ENCODE measurements at places on chromosomes 11 and 22.
A peak's percentile ranks its signal among the peaks of the same experiment; 100 is the strongest.

DNA sequence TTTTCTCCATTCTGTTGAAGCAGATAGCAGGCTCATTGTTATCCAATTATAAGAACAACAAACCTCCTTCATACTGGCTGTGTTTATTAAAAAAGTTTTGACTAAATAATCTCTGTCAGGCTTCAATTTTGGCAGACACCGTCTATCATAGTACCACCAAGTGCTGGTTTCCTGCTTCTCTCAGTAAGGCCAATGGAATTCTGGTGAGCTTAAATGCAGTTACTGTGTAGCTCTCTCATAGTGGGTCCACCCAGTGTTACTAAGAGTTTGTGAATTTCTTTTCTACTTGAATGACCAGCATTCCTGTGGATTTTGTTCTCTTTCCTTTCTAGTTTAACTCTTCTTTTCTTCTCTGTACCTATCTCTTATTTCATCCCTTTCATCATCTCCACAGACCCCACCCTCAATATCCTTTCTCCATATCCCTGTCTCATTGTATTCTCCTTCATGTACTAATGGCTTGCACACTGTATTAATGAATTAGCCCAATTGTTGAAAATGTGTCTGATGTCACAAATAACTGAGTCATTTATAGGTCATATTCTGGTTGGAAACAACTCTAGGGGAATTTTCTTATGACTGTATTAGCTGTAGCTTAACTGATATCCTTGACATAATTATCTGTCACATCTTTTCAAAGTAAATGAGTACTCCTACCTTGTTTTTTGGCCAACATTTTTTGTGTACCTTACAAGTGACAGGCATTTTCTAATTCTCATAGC, 372.1 kb downstream of the FAT3 start:
- DNase-seq, result peak; percentile 73

DNA sequence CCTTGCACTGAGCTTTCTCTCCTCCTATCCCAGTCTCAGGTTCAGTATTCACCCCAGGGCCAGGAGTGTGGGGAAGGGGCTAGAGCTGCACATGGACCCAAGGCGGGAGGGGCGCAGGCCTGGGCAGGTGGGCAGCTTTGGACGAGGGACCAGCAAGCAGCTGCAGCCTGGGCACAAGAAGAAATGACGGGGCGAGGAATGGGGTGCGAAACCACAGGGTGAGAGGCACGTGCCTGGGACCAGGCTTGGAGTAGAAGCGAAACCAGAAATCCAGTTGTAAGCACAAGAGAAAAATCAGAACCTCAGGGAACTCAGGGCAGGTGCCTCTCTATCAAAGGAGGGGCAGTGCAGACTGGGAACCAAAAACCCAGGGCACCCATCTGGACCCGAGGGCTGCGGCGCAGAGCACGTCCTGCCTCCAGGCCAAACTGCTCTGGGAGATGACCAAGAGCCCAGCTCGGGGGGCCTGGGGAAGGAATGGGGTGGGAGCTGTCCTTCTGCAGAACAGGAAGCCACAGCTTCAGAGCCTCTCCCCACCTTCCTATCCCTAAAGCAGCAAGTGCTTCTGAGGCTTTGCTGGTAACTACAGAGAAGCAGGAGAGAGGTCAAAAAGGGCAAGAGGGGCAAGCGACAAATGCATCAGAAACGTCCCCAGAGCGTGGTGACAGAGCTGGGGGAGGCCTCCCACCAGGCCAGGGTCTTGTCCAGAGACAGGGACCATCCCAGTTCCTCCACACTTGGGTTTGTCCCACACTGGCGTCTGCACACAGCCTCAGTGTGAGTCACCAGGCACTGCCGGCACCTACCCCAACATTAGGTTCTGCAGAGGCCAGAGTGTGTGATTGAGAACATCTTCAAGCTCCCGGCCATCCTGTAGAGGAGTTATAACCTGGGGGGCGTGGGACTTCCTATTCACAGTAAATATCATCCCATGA, 18.3 kb upstream of the TMPRSS4 start:
- DNase-seq, result no peak

DNA sequence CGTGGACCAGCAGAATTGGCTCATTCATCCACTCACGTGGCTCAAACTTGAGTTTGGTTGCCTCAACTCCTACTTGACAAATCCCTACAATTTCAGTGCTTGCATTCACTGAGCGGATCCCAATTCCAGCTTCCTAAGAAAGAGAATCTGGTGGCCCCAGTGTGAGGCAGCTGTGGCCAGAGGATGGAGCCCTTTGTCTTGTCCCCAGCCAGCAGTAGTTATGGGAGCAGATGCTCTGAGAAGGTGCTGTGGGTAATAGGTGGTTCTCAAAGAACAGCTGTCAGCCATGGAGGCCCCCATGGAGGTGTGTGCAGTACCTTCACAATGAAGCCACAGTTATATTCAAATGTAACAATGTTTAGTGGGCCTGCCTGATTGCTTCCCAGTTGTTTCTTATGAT, 39.3 kb downstream of the KREMEN1 start:
- no peak for DNase-seq

DNA sequence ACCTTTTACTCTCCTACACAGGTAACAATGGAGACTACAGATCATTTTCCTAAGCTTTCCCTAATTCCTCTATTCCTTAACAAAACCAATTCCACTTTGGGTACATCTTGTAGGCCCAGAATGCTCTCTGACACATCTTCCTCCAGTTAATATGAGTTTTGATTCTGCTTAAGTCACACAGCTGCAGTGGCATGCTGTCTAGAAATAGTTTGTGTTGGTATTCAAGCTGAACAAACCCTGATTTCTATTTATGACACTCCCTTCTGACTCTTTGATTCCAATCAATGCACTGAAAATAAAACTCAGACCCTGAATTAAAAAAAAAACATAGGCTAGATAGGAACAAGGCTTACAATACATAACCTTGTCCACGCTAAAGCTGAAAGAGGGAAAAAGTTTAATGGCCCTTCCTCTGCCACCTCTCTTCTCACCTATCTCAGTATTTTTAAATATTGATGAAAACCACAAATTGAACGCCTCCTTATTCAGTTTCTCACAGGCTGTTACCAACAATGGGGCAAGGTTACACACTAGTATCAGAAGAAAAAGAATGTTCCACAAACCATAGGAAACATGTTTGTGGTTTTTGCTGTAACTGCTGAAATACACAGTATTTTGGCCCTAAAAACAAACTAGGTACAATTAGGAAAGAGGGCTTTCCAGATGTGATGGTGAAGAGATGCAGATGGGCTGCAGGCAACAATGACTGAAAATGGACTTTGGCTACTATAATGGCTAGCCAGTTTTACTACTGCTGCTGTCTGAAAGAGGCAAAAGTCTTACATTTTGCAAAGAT, 35.7 kb upstream of the GAB2 start:
- DNase-seq, result no peak
